CD4-positive, alpha-beta memory T cell (primary cell): ENCODE measurements at places on chromosomes 4 and X.

DNA sequence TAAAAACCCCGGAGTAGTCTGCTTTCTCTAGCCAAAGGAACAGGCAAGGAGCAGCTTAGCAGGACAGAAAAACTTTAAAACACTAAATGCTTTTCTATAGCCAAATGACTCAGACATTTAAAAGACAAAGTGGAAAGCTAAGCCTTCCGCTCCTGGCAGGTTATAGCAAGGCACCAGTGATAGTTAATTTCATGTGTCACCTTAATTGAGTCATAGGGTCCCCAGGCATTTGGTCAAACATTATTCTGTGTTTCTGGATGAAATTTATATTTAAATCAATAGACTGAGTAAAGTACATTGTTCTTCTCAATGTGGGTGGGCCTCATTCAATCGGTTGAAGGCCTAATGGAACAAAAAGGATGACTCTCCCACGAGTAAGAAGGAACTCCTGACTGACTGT lies 885.7 kb upstream of the ADGRL3 start:
- no peak for DNase-seq

- no peak for DNase-seq
Measured at GRCh38 chr4:106325800-106326199, 9.4 kb downstream of the AIMP1 start.

- peak; percentile 54 for DNase-seq
Measured at GRCh38 chr4:985123-985830, 1.6 kb upstream of the IDUA start.

- DNase-seq, result no peak
Measured at GRCh38 chr4:39682138-39682537, 15.8 kb upstream of the UBE2K start.

DNA sequence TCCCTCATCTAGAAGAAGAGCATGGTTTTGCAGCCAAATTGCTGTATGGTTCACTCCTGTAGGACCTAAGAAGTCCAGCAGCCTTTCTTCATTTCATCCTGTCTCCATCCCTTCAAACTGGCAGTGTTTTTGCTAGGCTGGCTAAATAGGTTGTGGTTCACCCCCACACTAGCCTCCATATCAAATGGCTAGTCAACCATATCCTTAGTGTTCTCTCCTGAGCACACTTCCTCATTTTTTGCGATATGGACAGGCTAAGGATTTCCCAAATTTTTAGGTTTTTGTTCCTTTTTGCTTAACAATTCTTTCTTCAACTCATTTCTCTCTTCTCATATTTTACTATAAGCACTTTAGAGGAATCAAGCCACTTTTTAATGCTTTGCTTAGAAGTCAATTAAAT lies 98.8 kb upstream of the NOCT start:
- no peak for DNase-seq

- DNase-seq, result no peak
Measured at GRCh38 chr4:126895988-126896570, 736.7 kb upstream of the INTU start.

- no peak for DNase-seq
Measured at GRCh38 chr4:189046642-189047041, 894.0 kb upstream of the FRG1 start.

DNA sequence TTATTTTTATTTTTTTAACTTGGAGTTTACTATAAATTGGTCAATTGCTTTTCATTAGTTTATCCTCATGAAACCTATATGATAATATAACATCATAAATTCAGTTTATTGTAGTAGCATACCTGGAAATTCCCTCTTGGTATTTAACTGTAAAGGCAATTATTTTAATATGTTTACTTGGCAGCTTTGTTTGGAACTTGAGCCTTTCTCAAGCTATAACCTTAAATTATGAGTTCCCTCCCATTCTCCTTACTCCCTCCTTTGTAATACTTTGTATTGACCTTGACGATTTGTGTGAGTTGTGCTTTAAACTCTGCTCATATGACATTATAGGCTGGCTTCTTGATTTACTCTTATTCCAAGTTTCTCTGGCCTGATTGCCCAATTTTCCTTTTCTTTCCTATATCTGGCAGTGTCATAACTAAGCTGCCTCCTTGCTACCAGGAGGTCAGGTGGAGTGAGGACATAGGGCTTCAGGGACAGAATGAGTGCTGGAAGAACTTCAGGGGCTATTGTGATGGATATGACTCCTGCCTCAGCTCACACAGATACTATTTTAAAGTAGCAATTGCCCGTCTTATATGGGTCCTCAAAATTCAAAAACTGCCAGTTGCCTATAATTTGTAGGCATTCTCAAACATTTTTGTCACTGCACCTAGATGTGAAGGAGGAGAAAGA lies 77.7 kb downstream of the RAP1GDS1 start:
- DNase-seq, result no peak

DNA sequence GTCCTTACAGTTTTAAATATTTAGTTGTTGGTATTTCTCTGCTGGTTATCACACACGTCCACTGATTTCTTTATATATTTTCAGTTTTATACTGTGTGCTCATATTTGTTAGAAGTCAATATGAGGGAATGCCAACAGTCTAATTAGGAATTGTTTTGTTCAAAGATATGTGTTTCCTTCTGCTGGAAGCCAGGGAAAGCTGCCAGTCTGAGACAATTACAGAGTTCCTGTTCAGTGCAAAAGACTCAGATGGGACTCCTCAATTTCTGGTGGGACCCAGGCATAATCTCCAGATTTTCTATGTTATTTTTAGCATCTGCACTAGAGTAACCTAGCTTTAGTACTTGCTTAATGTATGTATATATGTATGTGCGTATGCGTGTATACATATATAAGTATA lies 486.0 kb downstream of the GRID2 start:
- DNase-seq, result no peak

GRCh38 chrX:49106930-49107329 lies 16.6 kb downstream of the GPKOW start:
- no peak for DNase-seq

DNA sequence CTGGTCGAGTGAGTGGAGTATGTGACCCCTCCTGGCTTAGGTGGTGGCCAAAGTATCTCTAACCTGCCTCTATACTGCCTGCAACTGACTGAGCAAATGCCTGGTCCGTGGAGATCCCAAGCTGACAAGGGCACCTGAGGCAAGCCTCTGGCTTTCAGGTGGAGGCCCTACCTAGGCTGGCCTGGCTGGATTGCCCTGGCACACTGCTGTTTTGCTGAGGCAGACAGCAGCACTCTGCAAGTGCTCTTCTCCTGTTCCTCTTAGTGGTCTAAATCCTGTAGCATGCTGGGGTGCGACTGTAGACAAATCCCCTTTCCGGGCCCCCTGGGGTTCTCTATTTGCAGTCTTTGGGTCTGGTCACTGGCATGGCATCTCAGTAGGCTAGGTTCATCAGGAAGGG lies 44.8 kb downstream of the PNMA5 start:
- no peak for DNase-seq

DNA sequence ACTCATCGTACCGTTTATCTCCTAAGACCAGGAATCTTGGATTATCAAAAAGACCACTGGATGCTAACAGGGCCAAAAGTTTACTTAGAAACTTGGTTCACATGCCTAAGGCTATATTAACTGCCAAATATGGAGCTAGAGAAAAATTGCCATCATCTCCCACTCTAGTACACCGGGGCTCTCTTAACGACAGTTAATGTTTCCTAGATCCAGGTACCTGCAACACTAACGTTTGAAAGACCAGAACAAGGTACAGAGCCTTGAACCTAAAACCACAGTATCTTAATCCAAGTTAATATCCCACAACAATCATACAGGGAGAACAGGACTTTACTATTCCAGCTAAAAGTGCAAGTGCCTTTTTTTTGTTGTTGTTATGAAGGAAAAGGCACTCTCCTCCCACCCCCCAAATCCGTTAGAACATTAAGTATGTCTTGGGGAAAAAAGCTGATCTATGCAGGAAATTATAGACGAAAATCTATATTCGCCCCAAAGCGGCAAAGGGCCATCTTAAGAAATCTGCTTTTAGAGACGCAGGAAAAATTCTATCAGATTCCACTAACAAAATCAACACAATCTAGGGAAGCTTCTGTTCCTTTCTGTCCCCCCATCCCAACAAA lies 1.3 kb downstream of the G3BP2 start:
- DNase-seq, result no peak

- no peak for DNase-seq
Measured at GRCh38 chr4:41377196-41377595, 120.5 kb downstream of the UCHL1 start.

DNA sequence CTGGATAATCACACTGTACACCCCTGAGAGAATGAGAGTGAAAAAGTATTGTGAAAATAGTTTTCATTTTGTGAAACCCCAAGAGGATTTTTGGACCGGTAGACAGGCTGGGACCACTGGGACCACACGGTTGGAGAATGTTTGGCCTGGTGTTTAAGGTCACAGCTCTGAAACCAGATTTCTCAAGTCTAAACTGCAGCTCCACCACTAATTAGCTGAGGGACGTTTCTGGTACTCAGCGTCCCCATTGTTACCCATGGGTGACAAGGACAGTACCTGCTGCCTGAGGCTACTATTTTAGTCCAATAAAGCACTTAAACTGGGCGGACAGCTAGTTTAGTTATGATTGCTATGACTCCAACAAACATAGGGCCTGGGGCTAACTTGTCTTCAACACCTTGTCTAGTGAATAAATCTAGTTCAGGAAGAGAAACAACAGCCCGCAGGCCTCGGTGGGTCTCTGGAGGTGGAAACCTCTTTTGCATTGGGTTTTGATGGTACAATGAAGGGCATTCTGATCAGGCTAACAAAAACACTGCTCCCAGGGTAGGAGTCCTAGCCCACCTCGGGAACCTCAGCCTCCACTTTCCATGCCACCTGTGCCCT lies 509 bp upstream of the USP11 start:
- DNase-seq, result no peak

DNA sequence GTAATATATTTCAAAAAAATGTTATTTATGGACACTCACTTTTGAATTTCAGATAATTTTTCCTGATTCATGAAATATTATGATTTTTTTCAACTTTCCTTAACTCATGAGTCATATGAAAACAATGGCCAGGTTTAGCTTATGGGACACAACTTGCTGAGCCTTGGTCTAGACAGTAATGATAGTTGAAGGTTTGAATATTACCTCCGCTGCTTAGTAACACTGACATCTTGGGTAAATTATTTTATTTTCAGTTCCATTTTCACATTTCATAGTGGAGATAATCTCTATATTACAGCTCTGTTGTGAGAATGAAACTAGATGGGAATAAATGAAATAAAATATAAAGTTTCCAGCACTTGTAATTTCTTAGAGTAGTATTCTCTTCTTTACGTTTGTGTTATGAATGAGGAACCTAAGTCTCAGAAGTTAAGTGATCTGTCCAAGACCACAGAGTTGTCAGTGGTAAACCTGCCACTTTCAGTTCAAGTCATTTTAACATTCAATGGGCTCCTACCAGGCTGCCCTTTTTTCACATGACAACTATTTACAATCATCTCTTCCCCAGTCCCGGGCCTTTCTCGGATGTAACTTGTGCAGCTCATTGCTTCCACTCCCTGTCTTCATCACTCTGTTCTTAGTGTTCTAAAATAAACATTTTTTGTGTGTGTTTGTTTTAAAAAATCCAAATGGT lies 46.8 kb upstream of the GC start:
- DNase-seq, result no peak

- no peak for DNase-seq
Measured at GRCh38 chrX:24874604-24875247, 141.0 kb downstream of the ARX start.

- no peak for DNase-seq
Measured at GRCh38 chr4:24991015-24991414, 39.7 kb downstream of the LGI2 start.

GRCh38 chr4:128354205-128354821 lies 66.7 kb upstream of the PGRMC2 start:
- no peak for DNase-seq

GRCh38 chr4:96767815-96768480 lies 928.1 kb downstream of the PDHA2 start:
- no peak for DNase-seq

DNA sequence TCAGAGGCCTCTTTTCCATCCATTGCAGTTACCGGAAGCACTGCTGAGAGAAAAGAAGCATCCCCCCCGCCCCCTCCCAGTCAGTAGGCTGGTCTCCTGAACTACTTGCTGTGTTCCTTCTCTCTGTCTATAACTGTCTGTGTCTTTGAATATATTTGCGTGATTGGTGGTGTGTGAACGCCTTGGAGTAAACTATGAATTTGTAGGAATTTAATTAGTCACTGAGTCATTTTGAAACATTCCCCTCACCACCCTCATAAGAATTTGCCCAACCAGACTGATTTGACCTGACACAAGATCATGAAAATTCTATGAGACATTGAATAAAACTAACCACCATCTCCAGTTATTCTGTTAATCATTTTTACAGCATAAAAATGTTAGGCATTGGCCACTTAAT lies 6.7 kb upstream of the NXF3 start:
- DNase-seq, result no peak

DNA sequence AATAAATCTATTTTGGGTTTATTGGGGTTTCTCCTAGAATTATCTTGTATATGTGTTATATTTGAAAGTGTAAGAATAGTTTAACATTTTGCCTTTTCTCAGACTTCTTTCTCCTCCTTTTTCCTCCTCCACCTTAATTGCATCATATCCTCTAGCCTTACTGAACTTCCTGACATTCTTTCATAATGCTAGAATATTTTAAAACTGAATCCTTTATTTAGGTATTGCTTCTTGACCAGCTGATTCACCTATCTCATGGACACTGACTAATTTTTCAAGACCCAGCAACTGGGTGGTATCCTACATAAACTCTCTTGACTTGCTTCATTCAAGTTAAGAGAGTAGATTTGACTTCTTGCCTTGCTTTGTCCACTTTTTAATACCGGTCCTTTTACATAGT lies 1508.9 kb downstream of the STIM2 start:
- DNase-seq, result no peak

GRCh38 chr4:90189178-90189577 lies 62.0 kb downstream of the CCSER1 start:
- no peak for DNase-seq

GRCh38 chr4:71732706-71733105 lies 51.2 kb downstream of the GC start:
- no peak for DNase-seq

DNA sequence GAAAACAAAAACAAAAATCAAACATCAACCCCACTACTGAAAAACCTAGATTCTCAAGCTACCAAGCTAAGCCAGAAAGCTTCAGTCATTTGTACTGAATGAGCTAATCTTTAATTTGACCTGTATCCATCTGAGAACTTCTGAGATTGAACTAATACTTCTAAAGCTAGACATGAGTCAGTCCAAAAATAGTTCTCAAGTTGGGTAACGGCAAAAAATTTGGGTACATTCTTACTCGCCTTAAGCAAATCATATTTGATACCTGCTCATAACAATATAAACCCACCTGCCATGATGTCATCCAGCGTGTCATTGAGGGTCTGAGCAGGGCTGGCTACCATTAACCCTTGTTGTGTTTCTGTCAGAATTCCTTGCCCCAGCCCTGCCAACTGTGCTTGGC lies 69.7 kb upstream of the COX18 start:
- DNase-seq, result no peak

DNA sequence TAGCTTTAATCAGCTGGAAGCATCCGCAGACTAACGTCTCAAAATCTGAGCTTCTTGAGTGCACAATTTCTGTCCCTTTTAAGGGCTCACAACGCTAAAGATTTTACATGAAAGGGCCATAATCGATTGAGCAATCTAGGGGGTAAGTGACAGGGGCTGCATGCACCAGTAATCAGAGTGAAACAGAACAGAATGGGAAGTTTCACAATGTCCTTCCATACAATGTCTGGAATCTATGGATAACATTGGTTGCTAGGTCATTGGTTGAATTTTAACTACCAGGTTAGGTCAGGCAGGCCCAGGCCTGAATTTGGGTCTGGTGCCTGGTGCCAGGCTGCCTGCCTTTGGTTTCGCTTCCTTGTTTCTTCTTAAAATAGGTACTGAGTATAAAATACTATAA lies 42.0 kb upstream of the MTMR8 start:
- DNase-seq, result no peak

- DNase-seq, result no peak
Measured at GRCh38 chr4:140234697-140235060, 80.7 kb upstream of the MAML3 start.
